ENCODE measurements at places on chromosomes 3 and 15.

DNA sequence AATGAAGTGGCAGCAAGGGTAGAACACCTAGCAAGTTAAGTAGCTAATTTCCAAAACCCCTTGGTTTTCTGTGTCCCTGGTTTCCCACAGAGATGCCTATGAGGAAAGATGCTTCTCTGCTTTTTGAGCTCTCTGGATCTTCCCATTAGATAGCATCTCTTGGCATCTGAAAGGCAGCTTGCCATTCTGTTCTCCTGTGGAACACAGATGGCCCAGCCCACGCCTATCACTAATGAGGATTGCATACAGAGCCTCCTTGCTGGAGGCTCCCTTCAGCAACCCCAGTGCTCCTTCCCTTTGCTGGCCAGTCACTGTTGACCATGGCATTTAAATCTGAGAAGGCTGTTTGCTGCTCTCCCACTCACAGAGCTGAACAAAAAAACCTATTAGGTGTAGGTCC, 34.4 kb upstream of the ETV5 start:
- no peak for DNase-seq

- no peak for DNase-seq
Observed at GRCh38 chr3:115246461-115247020, 99.5 kb upstream of the ZBTB20 start.

DNA sequence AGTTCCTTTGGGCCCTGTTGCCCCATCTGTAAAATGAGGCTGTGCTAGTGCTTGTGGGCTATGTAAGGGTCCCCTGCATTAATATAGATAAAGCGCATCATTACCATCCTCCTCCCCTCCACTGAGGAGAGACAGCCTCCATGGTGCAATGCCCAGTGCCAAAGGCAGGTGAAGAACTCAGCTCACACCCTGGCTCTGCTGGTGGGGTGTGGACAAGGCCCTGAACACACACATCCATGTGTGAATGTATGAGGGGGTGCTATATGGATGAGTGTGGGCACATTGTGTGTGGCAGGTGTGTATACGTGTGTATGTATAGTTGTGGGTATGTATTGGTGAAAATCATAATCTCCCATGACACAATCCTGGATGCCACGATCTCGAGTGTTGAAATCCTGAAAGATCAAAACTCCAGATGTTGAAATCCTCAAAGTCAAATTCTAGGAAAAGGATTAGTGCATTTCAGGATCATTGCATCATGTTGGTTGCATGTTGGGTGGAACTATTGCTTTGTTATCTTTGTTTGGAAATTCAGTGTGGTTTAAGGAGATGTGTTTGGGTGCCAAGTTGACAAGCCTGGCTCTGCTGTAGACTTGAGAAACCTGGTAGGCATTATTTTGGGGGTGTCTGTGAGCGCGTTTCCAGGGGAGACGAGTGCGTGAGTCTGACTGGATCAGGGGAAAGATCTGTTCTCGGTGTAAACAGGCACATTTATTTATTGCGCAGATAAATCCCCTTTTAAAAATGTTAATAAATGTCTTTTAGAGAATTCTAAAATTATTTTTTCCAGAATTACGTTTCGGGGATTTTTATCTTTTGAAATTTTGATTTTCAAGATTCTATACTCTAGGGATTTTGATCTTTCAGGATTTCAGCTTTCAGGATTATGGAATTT, 42.0 kb upstream of the SEC61A1 start:
- no peak for DNase-seq

DNA sequence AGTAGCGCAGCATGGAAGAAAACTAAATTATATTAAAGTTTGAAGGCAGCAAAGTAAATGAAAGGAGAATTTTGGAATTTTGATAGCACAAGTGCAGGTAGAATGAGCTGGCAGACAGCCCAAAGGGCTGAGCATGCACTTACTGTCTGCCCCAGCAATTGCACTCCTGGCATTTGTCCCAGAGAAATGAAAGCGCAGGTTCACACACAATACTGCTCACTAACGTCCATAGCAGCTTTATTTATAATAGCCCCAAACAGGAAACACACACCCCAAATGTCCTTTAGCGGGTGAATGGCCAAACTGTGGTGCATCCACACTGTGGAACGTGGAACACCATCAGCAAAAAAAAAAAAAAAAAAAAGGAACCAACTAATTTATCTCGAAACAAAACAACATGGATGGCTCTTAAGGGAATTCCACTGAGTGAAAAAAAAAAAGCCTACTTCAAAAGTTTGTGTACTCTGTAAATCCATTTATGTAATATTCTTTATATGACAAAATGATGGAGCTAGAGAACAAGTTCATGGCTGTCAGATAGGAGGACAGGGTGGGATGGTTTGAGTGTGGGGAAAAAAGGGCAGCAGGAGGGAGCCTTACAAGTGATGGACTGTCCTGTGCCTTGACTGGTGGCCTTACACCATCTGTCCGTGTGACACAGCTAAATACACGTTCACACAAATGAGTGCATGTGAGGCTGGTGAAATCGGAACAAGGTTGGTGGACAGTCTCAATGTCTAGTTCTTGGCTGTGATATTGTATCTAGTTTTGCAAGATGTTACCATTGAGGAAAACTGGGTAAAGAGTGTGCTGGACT, 6.0 kb upstream of the TM2D3 start:
- no peak for DNase-seq

- DNase-seq, result no peak
Observed at GRCh38 chr15:98650417-98651035, 2.2 kb downstream of the IGF1R start.

- no peak for DNase-seq
Observed at GRCh38 chr3:179292450-179292849, 30.4 kb upstream of the ZNF639 start.

- DNase-seq, result no peak
Observed at GRCh38 chr3:17931131-17931530, 188.7 kb upstream of the TBC1D5 start.

DNA sequence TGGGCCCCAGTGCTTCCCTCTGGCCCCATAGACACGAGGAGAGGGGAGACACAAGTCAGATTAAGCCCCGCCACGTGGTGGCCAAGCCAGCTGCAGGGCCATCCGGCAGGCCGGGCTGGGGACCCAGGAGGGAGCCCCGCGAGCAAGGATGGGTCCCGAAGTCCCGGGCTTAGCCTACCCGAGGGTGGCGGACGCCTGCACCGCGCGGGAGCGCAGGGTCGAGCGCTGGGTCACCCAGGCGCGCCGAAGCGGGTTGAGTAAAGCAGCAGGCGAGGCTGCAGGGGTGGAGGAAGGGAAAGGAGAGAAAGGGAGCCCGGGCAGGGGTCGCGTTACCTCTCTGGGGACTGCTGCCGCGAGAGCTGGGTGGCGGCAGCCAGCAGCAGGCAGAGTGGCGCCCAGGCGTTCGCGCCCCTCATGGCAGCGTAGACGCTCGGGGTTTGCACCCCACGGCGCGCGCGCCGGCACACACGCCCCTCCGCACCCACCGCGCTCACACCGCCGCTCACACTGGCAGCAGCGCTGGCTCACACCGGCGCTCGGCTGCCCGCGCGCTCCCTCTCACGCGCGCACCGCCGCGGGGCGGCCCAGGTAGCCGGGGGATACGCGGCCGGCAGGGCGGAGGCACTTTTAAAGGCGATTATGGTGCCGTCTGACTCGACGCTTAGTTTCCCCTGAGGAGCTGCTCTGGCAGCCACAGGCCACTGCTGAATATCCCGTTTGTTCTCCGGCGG, at the start of gene PCOLCE2:
PCOLCE2 (minus strand) TSS at position 603 of the 731 bp plus-strand sequence; CDS start at position 416, 187 bp downstream.
- no peak for DNase-seq

GRCh38 chr15:84898761-84899160, 14.3 kb downstream of the SLC28A1 start:
- no peak for DNase-seq

DNA sequence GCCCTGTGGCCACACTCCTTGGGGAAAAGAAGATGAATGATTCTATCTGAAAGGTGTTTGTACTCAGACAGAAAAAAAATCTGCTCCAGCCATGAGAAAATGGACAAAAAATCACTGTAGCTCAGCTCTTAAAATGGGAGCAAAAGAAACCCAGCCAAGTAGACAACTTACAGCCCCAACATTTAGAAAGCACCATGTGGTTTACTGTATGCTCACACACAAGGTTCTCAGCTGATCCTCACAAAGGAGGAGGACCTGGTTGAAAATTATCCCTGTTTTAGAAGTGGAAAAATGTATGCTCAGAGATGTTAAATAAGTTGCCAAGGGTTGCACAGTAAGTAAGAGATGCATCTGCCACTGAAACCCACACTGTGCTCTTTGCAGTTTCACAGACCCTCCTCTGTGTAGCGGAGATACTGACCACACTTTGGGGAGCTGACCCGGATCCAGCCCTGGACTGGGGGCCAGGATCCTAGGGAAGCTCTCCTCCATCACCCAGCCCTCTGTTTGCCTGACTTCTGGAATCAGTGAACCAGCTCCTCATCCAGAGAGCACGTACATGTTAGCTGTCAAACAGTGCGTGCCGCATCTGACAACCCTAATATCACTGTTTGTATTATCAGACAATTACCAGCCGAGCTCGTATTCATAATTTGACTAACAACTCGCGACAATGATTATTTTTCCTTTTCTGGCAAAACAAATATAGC, 32.7 kb upstream of the TPRG1 start:
- DNase-seq, result no peak

DNA sequence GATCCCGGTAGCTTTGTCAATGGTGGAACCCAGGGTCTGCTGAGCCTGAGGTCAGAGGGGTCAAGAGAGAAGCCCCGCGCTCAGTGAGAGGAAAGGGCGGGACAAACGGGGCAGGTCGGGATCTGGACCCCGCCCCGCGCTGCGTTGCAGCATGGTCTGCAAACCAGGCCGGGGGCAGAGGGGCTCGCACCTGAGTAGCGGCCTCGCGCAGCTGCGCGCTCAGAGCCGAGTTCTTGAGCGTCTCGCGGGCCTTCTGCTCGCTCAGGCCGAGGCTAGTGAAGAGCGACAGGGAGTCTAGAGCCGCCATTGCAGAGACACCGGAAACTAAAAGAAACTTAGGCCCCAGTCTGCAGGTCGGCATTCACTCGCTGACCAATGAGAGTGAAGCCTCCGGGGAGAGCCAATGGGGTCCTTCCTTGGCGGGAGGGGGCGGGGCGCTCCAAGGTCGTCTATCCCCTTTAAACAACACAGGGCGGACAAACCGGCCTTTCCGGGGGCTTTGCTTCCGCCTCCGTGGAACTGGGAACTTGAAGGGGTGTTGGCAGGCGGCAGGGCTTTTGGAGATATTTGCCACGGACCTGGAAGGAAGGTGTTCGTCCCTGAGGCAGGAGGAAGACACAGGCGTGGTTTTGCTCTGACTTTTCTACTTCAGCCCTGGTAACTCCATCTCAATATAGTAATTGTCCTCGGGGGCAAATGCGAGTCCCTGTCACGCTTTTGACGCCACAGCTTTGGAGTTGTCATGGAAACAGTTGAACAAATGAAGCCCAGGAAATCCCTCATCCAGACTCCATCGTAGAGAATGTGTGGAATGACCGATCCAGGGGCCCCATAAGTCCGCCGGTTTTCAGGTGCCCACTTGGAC, at the start of gene QARS1:
QARS1 (minus strand) TSS at position 331 of the 865 bp plus-strand sequence; CDS start at position 307, 24 bp downstream.
- no peak for DNase-seq

- DNase-seq, result no peak
Observed at GRCh38 chr3:156818890-156819289, 7.3 kb upstream of the LEKR1 start.

Measured in cortex of kidney (tissue), 1 donor.